ENCODE measurements at places on chromosomes 13 and 19.

GRCh38 chr13:110506396-110506795 is 55.1 kb downstream of the RAB20 start:
- peak; percentile 60 for DNase-seq

DNA sequence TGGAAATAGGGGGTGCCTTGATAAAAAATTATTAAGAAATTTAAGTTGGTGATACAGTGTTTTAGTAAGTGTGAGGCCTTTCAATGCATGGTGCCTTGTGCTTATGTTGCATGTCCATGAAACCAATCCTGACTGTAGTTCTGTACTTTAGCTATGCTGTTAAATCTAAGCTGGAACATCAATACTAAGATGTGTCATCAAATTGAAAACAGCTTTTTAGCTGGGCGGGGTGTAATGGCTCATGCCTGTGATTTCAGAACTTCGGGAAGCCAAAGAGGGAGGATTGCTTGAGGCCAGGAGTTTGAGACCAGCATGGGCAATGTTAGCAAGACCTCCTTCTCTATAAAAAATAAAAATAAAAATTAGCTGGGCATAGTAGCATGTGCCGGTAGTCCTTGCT is 930.3 kb upstream of the PCDH9 start:
- DNase-seq: no peak

GRCh38 chr13:23790577-23791170 is 98.5 kb downstream of the MIPEP start:
- no peak for DNase-seq

DNA sequence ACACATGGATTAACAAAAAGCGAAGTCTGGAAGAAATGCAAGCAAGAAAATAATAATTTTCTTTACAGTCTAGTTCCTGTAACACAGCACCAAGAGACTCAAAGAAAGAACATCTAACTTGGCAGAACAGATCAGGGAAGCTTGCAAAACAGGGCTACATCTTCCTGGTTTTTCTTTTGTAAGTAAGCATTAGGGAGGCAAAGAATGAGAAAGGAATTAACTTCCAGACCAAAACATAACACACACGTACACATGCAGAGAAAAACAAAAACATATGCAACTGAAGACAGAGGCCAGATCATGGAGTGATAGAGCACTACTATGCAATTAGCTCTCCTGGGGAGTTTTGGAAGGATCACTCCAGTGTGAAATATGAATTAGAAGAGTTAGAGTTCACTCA is 120.5 kb downstream of the DIAPH3 start:
- no peak for DNase-seq

Data from mucosa of descending colon (tissue), 3 donors.